ENCODE measurements at places on chromosomes 12 and 14.
A peak's percentile ranks its signal among the peaks of the same experiment; 100 is the strongest.

GRCh38 chr12:109686523-109686922, 27.1 kb upstream of the FAM222A start:
- no peak for DNase-seq

DNA sequence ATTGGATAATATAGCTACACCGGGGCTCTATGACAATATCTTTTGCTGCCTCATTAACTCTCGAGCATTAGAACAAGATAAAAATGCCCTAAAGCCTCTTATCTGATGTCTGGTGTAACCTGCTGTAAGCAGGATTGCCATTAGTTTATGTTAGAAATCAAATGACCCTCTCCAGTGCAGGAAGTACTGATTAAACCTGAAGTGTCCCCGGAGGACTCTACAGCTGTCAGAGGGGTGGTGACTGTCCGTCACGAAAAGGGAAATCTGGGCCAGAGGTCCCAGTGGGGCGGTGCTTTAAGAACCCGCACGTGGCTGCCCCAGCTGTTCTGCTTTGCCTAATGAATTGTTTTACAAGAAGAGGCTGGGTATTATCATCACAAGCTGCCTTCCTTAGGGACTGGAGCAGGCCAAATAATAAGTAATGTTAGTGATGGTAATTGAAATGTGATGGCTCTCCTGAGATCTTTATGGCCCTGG, 55.7 kb downstream of the LIN52 start:
- no peak for DNase-seq

DNA sequence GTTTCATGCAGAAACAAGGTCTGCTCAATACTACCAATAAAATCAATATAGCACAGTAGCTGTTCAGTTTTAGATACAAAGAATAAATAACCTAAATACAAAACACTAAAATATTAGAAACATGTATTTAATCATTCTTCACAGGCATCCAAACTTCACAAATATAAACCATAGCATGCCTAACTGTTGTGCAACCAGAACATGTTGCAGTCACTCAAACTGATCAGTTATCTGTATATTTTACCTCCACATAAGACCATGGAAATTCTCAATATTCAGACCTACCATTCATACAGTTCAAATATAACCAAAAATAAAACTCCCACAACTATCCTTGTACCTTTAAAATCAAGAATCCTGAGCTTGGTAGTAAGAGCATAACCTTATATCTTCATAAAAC, 83.1 kb upstream of the PAWR start:
- no peak for DNase-seq

DNA sequence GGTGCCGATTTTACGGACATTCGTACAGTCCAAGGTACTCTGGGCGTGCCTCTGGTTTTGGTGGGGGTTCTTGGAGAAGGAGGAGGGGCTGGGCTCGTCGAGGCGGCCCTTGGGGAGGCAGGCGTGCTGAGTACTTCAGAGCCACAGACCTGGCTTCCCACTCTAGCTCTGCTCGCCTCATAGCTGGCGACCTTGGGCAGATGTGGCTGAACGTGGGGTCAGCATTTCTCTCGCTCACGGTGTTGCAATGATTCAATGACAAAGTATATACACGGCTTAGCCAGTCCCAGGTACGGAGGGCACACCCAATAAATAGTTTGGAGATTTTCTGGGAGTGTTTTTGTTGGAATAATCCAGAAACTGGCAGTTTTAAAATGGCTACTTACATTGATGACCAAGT, 75.1 kb downstream of the FOXN4 start:
- no peak for DNase-seq

- DNase-seq: no peak
Measured at GRCh38 chr12:3047961-3048360, 29.2 kb upstream of the TSPAN9 start.

GRCh38 chr12:32398181-32398580, 1.2 kb upstream of the FGD4 start:
- DNase-seq: no peak

DNA sequence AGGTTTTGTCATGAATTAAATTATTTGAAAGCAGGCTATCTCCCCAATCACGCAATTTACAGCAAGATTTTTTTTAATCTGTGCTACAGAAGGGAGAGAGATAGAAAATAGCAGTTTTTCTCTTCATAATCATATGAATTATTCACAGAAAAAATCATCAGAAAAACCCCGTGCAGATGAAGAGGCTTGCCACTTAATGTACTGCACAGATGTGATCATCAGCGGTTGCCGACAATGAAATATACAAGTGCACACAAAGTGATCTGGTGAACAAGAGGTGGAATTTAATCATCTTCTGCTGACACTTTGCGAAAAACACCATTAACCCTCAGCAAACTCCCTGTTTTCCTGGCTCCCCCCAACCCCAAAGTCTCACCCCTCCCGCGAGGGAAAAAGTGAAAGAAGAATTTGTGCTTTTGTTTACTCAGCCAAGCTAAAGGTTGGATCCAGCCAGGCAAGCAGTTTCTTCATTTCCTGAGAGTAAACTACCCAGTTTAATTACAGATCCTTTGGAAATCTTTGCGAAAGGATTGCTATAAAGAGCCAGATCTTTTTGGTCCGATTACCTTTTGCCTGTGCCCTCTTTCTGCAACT, 3.1 kb upstream of the LMO3 start:
- DNase-seq: no peak

DNA sequence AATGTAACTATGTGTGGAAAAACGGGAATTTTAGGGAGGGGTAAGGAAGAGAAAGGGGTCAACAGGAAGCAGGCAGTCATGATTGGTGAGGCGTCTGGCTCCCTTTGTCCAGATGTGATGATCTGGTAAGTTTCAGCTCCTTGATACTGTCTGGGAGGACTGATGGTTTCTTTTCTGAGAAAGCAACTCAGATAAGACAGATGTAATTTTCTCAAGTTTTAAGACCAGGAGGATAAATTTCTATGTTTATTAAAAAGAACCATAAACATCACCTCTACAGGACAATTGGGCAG, 21.9 kb upstream of the AMN1 start:
- no peak for DNase-seq

GRCh38 chr12:66331016-66331415, 28.7 kb downstream of the HELB start:
- no peak for DNase-seq

DNA sequence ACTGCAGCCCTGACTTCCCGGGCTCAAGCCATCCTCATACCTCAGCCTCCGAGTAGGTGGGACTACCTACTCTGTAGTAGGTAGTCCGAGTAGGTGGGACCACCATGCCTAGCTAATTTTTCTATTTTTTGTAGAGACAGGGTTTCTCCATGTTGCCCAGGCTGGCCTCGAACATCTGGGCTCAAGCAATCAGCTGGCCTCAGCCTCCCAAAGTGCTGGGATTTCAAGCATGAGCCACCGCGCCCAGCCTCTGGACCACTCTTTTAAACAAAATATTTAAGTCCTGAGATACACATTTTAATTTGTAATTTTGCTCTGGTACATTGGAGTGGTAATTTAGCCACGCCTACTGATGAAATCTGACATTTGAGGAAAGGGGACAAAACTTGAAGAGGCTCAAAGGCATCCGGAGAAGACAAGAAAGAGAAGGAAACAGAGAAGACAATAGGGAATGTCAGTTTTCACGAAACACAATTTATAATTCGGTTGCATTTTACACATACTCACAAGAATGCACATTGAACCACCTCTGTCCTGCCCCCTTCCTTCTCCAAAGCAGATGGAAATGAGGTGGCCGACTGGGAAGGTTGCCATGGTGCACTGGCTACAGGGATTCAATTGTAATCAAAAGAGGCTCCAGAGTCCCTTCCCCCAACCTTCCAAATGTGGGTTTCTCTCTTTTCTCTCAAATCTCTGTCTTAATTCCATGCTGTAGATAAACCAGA, 9.7 kb upstream of the TUBA1A start:
- no peak for DNase-seq

DNA sequence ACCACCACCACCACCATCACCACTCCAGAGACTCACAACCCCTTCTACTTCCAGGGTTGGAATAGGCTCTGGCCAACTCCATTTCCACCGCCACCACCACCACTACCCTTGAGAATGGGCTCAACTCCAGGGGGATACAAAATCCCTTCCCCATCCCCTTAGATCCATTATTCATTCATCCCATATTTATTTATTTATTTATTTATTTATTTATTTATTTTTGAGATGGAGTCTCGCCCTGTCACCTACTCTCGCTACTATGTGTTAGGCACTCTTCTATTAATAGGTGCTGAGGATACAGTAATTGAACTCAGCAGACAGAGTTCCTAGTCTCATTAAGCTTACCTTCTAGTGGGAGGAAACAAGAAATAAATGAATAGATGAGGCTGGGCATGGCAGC, 4.8 kb upstream of the ADCY6 start:
- DNase-seq: no peak

DNA sequence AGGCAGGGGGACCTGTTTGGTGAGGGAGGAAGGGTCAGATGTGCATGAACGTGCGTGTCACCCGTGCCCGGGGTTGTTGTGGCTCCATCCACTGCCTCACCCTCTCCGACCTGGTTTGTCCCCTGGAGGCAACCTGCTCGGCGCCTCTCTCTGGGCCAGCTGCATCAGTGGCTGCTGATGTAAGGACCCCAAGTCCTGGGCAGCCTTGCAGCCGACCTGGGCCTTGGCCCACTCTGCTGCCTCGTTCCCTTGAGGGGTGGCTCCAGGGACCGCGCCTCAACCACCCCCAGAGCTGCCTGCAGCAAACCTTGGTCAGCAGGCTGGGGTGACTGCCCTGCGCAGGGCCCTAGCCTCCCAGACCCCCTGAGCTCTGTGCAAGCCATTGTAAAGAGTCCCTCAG, 351.7 kb downstream of the TMEM121 start:
- DNase-seq: no peak

- no peak for DNase-seq
Measured at GRCh38 chr12:123077298-123078119, 73.4 kb downstream of the PITPNM2 start.

DNA sequence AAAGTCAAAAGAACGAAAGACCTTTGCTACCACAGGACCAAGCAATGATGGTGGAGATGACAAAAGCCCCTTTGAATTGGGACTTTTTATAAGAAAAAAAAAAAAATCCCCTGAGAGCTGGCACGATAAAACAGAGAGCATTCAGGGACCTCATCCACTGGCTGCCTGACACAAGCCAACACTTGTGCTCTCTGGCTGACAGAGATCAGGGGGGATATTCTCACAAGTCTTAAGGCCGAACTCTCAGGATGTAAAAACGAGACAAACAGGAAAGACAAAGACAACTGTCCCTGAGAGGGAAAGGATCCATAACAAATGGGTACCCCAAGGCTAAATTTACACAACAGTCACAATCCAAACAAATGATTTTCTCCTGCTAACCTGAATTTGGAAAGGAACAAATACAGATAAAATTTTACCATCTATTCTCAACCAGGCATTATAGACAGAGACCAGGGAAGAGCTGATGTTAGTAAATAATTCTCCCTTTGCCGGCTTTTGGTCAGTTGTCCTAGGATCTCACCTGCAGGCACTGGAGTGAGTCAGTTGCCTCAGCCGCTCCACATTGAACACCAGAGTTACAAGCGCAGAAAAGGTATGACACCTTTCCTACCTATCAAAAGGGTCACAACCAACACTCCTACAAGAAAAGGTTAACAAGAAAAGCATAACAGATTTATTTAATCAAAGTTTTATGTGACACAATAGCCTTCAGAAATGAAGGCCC, 37.9 kb upstream of the GARIN6 start:
- no peak for DNase-seq

DNA sequence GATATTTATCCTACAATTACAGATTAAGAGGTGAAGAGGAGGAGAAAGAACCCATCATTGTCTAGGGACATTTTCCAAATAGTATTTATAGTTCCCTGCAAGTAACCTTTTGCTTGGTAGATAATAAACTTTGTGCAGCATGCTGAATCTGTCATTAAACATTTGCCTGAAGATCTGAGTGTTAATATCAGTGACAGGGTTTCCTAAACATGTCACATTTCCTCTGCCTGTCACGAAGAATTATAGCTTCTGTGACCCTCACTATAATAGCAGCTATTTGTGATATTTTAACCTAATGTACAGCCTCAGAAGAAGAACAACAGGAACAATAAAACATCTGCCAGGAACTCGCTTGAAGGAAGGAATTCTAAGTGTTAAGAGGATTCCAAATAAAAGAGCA, 350.3 kb downstream of the GXYLT1 start:
- no peak for DNase-seq

DNA sequence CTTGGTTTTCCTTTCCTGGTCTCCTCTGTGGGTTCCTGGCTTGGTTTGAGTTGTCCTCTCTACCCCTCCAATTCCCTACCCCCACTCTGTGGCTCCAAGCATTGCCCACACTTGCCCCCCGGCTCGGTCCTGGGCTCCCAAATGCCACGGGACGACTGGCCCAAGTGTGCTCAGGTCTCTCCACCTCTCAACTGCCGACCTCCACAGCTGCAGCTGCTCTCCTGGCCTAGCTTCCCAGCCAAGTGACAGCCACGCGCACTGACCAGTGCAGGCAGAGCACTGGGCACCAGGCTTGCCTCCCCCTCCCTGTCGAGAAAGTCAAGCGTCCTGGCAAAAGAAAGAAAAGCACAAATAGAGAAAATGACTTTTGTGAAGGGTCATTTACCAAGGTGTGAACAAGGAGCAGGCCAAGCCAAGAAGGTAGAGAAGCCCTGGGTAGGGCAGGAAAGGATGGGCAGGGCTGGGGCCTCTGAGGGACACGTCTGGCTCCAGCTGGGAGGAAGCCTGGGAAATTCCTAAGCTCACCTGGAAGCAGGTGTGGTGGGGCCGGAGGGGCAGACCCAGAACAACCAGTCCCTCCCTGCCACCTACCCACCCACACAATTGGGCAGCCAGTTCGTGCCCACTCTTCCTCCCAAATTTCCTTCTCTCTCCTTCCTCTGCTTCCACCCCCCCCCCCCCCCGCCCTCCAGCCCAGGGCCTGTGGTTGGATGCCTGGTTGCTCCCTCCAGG, 1.8 kb upstream of the CEP170B start:
- DNase-seq: no peak

- DNase-seq: peak; percentile 74
Measured at GRCh38 chr14:77024171-77024691, 4.3 kb downstream of the IRF2BPL start.

GRCh38 chr12:69084816-69085378, 151.9 kb upstream of the CPM start:
- no peak for DNase-seq

GRCh38 chr12:24615967-24616411, 332.9 kb downstream of the BCAT1 start:
- no peak for DNase-seq

- no peak for DNase-seq
Measured at GRCh38 chr14:35963209-35963608, 137.1 kb downstream of the BRMS1L start.

GRCh38 chr14:31770271-31770670, 209.1 kb downstream of the NUBPL start:
- DNase-seq: no peak

GRCh38 chr14:105168496-105168978, at the start of gene JAG2:
Gene JAG2 (minus strand): TSS chr14:105168776. CDS start chr14:105168420, 356 bp downstream.
- peak; percentile 60 for DNase-seq
